Endothelial cell of umbilical vein (primary cell): ENCODE measurements at places on chromosomes 16 and 17. TPM values are rescaled to one million over a fixed set of nuclear protein-coding genes. Genes with fewer than 3 reads are reported as not detected.

DNA sequence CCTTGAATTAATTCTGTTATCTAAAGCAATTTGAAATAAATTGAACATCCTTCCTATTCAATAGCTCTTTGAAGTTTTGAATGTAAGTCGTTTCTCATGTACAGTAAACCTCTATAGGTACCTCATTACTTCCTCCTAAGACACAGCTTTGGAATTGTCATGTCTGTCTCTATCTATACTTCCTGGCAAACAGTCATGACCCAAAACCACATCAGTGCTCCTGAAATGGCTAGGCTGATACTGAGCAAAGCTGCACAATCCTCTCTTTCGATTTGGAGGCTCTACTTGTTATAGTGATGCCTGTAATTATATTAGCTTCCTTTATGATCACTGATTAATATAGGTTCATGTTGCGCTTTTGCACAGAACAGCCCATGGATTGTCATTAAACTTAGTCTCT is 110.1 kb downstream of the ADAMTS18 start:
- no peak overlapping the region for H3K4me3 ChIP-seq
- H3K4me1 ChIP-seq: no peaks in the 10 kb centered on the region
- no peak overlapping the region for H3K27ac ChIP-seq
- no peaks in the 10 kb centered on the region for H3K36me3 ChIP-seq
- no peaks in the 10 kb centered on the region for H3K27me3 ChIP-seq

ZNF785 gene
- 17.6 and 21.9 TPM in 2 replicates for total RNA-seq

GRCh38 chr17:9645851-9646545 is 681 bp downstream of the USP43 start:
- peaks cover 15% of the 10 kb centered on the region for H3K27me3 ChIP-seq
- H3K27ac ChIP-seq: no peak overlapping the region
- DNase-seq: no peak
- peaks cover 4% of the 10 kb centered on the region for H3K4me1 ChIP-seq
- no peak overlapping the region for H3K4me3 ChIP-seq

GRCh38 chr16:57501492-57501891 is 15.2 kb upstream of the DOK4 start:
- no peaks in the 10 kb centered on the region for H3K36me3 ChIP-seq
- peaks cover 2% of the 10 kb centered on the region for H3K27me3 ChIP-seq
- H3K4me3 ChIP-seq: no peak overlapping the region
